Calu3 (cell line): ENCODE measurements at places on chromosomes 4 and X.

DNA sequence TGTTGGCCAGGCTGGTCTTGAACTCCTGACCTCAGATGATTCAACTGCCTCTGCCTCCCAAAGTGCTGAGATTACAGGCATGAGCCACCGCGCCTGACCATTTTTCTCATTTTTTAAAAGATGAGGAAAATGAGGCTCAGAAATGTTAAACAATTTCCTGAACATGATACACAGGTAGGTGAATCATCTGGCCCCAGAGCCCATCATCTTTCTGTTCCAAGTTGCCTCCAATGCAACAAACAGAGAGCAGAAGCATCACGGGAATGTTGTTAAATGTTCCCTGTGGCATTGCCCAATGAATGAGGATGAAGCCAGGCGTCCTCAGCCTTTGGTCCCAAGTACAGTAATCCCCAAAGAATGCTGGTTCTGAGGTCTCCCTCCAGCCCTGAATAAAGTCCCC is 31.3 kb upstream of the ANXA5 start:
- H3K4me3 ChIP-seq: no peak overlapping the region
- peaks cover 8% of the 10 kb centered on the region for H3K4me1 ChIP-seq
- no peaks in the 10 kb centered on the region for H3K27me3 ChIP-seq
- no peak overlapping the region for H3K27ac ChIP-seq
- H3K36me3 ChIP-seq: no peaks in the 10 kb centered on the region

- no peaks in the 10 kb centered on the region for H3K36me3 ChIP-seq
- no peak overlapping the region for H3K27ac ChIP-seq
- H3K27me3 ChIP-seq: no peaks in the 10 kb centered on the region
- DNase-seq: no peak
- no peak overlapping the region for H3K4me3 ChIP-seq
Observed at GRCh38 chr4:174377613-174378012, 93.9 kb downstream of the CEP44 start.

GRCh38 chrX:152024710-152025109 is 50.2 kb upstream of the GABRE start:
- H3K4me3 ChIP-seq: no peak overlapping the region
- H3K27me3 ChIP-seq: no peaks in the 10 kb centered on the region
- no peaks in the 10 kb centered on the region for H3K4me1 ChIP-seq
- H3K36me3 ChIP-seq: no peaks in the 10 kb centered on the region

DNA sequence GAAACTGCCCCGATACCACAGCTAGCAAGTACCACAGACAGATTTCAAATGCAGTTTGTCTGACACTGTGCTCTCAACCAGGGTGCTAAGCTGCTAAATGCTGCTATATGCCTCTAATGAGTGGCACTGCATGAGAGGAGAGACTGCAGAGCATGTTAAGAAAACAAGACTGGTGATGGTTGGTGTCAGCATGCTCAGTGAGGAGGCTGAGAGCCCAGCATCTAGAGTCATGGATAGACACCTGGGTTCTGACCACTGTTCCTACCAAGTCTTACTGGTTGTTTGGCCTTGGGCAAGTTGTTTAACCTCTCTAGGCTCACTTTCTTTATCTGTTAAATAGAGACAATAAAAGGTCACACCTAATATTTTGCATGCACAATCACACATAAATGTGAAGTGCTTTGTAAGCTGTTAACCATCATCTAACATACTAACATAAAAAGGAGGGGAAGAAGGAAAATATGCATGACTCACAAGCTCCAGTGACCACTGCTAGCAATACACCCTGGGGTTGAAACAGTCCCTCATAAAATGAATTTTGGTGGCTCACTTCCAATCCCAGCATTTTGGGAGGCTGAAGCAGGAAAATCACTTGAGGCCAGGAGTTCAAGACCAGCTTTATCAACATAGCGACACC is 20.7 kb downstream of the HHIP start:
- peaks cover 8% of the 10 kb centered on the region for H3K4me1 ChIP-seq
- no peaks in the 10 kb centered on the region for H3K27me3 ChIP-seq
- no peak for DNase-seq
- H3K36me3 ChIP-seq: no peaks in the 10 kb centered on the region
- no peak overlapping the region for H3K27ac ChIP-seq

- H3K36me3 ChIP-seq: no peaks in the 10 kb centered on the region
- H3K27ac ChIP-seq: no peak overlapping the region
- H3K4me1 ChIP-seq: no peaks in the 10 kb centered on the region
Observed at GRCh38 chr4:168337550-168337940, 19.0 kb upstream of the DDX60 start.

DNA sequence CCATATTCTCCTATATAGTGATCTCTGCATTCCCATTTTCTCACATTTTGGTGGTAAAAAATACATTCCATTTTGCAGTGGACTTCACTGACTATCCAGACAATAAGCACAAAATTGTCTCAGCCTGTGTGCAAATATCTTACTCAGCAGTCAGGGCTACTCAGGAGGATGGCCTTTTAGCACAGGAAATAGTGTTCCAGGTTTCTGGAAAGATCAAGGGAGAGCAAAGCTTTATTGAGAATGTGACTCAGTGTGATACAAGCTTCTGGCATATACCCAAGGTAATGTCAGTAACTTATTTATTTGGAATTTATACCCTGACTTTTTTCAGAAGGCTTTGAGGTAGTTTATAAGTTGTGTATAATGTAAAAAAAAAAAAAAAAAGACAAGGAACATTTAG is 233.4 kb downstream of the TEX13A start:
- no peak overlapping the region for H3K27ac ChIP-seq
- H3K4me3 ChIP-seq: no peak overlapping the region
- H3K4me1 ChIP-seq: no peaks in the 10 kb centered on the region
- no peaks in the 10 kb centered on the region for H3K27me3 ChIP-seq
- H3K36me3 ChIP-seq: no peaks in the 10 kb centered on the region

- H3K4me3 ChIP-seq: no peak overlapping the region
- H3K27ac ChIP-seq: no peak overlapping the region
- H3K36me3 ChIP-seq: no peaks in the 10 kb centered on the region
- DNase-seq: no peak
Observed at GRCh38 chr4:8575457-8575856, 4.7 kb upstream of the GPR78 start.

- H3K27ac ChIP-seq: no peak overlapping the region
- DNase-seq: no peak
- H3K4me1 ChIP-seq: peaks cover 6% of the 10 kb centered on the region
- H3K27me3 ChIP-seq: peaks cover 51% of the 10 kb centered on the region
- H3K36me3 ChIP-seq: peaks cover 16% of the 10 kb centered on the region
- no peak overlapping the region for H3K4me3 ChIP-seq
Observed at GRCh38 chr4:24476282-24476681, 108.1 kb downstream of the DHX15 start.

DNA sequence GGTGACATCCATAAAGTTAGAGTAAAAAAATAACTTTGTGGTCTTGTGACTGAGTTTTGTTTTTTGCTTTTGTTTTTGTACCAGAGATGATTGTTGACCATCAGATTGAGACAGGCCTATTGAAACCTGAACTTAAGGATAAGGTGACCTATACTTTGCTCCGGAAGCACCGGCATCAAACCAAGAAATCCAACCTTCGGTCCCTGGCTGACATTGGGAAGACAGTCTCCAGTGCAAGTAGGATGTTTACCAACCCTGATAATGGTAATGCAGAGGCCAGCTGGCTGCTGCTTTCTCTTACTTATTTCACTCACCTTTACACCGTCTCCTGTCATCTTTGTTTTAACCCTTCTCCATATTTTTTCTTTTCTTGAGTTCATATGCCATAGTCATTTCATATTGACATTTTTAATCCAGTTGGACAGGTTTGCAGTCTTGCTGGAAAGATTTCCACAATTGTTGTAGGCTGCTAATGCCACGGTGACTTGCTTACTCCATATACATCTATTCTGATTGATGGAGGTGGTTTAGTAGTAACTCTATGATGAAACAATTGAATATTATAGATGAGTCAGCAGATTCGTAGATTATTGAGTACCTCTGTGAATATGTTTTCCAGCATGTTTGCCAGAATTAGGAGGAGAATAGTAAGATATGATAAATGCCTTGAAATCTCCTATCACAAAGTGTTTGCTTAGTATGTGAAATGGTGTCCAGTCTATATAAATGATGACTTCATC is 18.3 kb downstream of the SLC4A4 start:
- no peaks in the 10 kb centered on the region for H3K4me1 ChIP-seq
- H3K36me3 ChIP-seq: no peaks in the 10 kb centered on the region
- H3K4me3 ChIP-seq: no peak overlapping the region
- no peak overlapping the region for H3K27ac ChIP-seq
